ENCODE measurements at places on chromosomes 2 and 18.
A peak's percentile ranks its signal among the peaks of the same experiment; 100 is the strongest.

- no peak for DNase-seq
Observed at GRCh38 chr2:96801786-96802595, 14.1 kb upstream of the CNNM3 start.

GRCh38 chr2:145304501-145304900 lies 784.6 kb upstream of the ZEB2 start:
- DNase-seq: no peak

DNA sequence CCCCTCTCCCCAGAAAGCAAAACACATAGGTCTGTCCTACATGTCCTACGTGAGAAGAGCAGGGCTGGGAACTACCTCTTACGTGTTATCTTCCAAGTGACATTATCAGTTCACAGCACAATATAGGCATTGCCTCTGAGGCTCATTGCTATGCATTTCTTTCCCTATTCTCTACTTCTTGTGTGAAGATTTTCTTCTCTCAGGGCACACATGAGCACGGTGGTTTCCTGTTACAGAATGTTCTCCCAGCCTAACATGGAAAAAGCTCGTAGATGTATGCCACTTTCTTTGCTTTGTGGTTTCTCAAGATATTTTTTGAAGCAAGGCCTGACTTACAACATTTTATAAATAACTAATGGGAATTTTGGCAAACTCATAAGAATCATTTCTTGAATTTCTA lies 19.4 kb upstream of the DSC3 start:
- DNase-seq: no peak

DNA sequence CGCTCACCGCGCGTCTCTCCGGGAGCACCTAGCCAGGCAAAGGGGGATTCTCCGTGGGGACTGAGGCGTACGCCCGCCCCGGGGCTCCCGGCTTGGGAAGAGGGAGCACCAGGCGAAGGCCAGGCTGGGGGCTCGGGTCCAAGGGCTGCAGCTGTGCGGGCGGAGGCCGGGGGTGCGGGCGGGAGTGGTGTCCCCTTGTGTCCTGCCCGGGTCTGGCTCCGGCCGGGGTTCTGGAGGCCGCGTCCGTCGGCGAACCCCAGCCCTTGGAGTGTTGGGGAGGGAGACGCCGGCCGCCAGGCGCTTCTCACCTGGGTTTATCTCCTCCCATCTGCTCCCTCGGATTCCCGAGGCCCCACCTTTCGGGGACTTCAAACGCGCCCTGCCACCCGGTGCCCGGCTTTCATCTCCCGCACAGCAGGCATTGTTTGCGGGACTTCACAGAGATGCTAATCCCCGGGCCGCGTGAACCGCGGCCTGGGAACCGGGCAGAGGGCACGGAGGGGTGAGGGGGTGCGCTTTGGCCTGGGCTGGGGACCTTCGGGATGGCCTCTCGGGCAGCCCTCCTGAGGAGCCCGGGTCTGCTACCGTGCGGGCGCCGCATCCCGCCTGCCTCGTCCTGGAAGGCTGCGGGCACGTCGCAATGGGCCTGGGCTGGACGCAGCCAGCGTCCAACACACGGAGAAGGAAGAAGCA lies 5.0 kb upstream of the GBX2 start:
- no peak for DNase-seq

GRCh38 chr2:184363213-184363612 lies 235.1 kb upstream of the ZNF804A start:
- no peak for DNase-seq

DNA sequence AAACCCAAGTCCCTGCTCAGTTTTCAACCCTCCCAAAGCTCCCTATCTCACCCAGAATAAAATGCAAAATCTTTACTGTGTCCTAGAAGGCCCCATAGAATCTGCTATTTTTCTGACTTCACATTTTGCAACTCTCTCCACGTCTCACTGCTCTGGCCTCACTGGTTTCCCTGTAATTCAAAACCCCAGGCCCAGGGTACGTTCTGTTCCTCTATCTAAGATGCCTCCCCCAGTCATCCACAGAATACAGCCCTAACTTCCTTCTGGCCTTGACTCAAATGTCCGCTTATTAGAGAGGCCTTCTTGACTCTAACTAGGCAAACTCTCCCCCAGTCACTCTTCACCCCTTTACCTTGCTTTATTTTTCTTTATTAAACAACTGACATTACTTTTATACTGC lies 42.0 kb downstream of the FAM161A start:
- no peak for DNase-seq

- DNase-seq: no peak
Observed at GRCh38 chr2:121386102-121386501, 101.1 kb upstream of the TFCP2L1 start.

GRCh38 chr2:215874418-215874817 lies 138.9 kb downstream of the MREG start:
- DNase-seq: no peak

- no peak for DNase-seq
Observed at GRCh38 chr2:233928594-233929351, 11.6 kb downstream of the TRPM8 start.

DNA sequence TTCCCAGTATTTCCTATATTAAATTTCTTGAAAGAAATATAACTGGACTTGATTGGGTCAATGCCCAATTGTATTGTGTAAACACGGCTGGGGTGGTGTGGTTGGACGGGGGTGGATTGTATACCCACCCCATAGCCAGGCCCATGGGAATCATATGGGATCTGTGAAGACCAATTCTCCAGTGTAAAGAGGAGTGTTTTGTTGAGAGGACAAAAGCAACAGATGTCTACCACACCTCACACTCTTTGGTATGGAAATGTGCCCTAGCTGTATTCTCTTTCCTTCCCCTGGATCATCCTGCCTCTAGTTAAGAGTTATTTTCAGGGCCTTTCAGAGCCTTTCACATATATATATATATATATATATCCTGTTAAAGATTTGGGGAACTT lies 57.5 kb upstream of the TGIF1 start:
- no peak for DNase-seq

DNA sequence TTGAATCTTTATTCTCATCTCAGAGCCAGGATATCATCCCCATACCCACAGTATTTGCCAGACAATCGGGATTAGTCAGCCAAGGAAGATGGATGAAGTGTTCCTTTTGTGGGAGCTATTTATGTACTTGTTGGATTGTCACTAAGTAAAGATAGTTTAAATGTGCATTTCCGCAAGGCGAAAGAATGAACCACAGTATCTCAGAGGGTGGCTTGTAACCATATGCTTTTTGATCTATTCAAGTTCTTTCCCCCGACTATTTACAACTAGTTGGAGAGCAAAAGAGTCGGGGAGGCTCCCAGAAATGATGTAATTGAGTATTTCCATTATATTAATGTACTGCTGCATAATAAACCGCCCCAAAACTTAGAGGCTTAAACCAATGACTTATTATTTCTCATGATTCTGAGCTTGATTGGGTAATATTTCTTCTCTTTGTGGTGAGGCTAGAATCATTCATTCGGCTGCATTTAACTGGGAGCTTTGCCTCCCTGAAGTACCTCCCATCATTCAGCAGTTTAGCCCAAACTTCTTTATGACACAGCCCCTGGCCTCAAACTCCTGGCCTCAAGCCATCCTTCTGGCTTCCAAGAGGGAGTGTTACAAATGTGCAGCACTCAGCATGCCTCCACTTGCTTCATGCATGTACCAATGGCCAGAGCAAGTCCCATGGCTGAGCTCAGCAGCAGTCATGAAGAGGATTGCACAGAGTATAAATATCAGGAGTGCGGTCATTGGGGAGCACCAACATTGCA lies 423.7 kb downstream of the METTL4 start:
- no peak for DNase-seq

GRCh38 chr2:112032689-112033465 lies 22.2 kb upstream of the TMEM87B start:
- DNase-seq: peak; percentile 17

GRCh38 chr2:217928324-217929181 lies 74.2 kb downstream of the TNS1 start:
- no peak for DNase-seq

- no peak for DNase-seq
Observed at GRCh38 chr2:209260281-209260680, 163.6 kb upstream of the MAP2 start.

- no peak for DNase-seq
Observed at GRCh38 chr2:12741380-12741779, 24.6 kb downstream of the TRIB2 start.

- DNase-seq: no peak
Observed at GRCh38 chr2:5007596-5007995, 684.6 kb upstream of the SOX11 start.

- DNase-seq: no peak
Observed at GRCh38 chr2:236254001-236254400, 10.2 kb downstream of the ASB18 start.

- DNase-seq: no peak
Observed at GRCh38 chr2:126963390-126963789, 64.7 kb downstream of the TEX51 start.

- no peak for DNase-seq
Observed at GRCh38 chr2:15749460-15750432, 158.1 kb downstream of the DDX1 start.

DNA sequence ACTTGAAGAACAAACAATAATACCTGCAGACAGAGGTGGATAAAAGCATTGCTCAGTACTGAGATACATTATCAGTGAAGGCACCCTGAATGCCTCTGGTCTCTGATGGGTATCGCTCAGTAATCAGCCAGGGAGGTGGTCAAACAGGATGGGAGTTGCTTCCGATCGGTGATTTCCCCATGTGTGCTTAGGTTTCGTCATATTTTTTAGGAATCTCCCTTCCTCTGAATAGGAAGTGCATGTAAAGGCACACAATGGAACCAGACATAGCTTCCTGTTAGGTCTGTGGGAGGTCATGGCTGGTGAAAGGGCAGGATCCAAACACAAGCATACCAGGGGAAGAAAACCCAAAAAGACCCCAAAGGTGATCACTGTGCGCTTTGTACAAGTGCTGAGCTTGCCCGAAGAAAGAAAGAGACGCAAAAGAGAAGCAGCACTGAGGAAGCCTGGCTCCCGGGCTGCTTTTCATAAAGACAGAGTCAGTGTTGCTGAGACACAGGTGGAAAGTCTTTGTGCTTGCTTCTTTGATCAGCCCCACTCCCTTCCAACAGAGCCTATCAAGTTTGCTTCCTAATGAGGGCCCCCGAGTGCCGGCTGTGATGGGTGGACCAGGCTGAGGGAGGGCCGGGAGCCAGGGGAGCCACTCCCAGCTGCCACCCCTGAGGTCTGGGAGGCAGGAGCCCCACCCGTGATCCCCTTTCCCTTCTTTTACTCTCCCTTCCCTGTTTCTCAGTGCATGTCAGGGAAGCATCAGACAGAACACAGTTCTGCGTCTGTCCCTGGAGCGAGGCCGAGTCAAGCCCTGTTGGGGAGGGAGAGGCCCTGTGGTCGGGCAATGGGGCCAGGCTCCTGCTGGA lies 138.2 kb downstream of the SH3RF3 start:
- no peak for DNase-seq

GRCh38 chr2:19673213-19673791 lies 228.5 kb downstream of the TTC32 start:
- DNase-seq: no peak

DNA sequence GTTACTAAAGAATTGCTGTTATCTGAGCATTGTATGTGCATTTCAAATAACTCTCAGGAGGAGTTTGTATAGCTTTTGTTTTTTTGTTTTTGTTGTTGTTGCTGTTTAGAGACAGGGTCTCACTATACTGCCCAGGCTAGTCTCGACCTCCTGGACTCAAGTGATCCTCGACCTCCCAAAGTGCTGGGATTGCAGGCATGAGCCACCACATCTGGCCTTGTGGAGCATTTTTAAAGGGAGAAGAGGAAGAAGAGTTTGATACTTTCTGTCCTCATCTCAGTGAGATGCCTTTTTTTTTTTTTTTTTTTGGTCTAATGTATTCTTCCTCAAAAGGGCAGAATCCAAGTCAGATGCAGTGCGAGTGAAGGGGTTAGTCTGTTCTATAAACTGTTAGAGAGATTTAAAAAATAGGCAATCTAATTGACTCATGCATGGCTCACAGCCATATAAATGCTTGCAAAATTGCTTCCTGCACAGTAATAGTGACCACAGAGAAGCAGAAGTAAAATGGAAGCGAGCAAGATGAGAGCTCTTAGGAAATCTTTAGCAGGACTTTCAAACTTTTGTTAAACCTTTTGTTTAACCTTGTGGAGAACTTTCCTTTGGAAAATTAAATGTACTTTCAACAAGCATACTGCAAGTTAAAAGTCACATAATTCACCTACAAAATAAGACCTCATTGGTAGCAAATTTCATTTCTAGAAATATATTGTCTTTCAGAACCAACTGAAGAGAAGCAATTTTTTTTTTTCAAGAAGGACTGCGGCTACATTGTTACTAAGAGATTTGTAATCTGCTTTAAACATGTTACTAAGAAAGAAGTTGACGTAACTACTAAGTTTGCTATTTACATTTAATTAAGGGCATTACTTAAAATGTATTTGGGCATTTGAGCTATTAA lies 52.3 kb upstream of the ROCK1 start:
- DNase-seq: no peak

DNA sequence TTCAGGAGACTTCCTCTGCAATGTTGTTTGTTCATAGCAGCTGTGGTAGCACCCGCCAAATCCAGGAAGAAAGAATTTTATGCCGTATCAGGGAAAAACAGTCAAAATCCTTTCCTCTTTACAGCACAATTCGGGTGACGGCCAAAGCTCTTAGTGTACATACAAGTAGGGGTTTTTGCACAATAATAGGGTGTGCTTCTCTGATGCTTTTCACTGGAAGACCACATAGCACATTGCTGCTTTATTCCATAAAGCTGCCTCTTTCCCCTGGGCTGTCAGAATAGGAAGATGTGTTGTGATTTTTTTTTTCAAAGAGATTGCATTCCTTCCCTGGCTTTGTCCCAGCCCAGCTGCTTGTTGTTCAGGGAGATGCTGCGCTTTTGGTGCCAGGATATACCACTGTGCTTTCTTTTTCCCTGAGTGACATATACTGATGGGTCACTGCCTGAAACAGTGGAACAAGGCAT lies 27.2 kb upstream of the LANCL1 start:
- DNase-seq: peak; percentile 93

- peak; percentile 42 for DNase-seq
Observed at GRCh38 chr2:209629597-209629996, 142.0 kb upstream of the UNC80 start.

- no peak for DNase-seq
Observed at GRCh38 chr2:65057391-65058052, 1.3 kb downstream of the CEP68 start.

GRCh38 chr2:238553159-238553558 lies 126.4 kb downstream of the ASB1 start:
- no peak for DNase-seq

DNA sequence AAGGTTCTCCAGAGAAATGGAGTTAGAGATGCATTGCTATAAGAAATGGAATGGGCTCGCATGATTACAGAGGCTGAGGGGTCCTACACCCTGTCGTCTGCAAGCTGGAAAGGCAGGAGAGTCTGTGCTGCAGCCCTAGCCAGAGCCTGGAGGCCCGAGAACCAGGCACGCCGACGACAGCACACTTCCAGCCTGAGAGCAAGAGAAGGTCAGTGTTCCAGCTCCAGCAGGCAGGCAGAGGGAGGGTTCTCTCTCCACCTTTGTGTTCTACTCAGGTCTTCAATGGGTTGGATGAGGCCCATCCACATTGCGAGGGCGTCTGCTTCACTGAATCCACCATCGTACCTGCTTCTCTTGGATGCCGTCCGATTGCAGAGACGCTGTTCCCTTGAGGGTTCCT lies 177.6 kb upstream of the HDAC4 start:
- no peak for DNase-seq

Measured in hippocampal formation (tissue), 2 donors.